ENCODE measurements at places on chromosomes 13 and 19.

GRCh38 chr13:41491436-41491835, 34.1 kb downstream of the RGCC start:
- DNase-seq = no peak

DNA sequence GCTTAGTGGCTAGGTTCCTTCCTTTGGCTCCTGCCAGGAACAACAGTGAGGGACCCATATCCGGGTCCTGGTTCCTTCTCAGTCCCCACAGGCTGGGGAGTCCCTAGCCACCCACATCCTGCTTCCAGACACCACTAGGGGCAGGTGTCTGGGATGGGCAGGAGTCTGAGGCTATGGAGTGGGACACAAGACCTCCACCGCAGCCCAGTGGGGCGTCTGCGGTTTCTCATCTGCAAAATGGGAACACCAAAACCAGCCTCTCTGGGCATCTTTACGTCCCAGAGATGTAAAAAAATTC, 879 bp upstream of the FCGBP start:
- no peak for DNase-seq

DNA sequence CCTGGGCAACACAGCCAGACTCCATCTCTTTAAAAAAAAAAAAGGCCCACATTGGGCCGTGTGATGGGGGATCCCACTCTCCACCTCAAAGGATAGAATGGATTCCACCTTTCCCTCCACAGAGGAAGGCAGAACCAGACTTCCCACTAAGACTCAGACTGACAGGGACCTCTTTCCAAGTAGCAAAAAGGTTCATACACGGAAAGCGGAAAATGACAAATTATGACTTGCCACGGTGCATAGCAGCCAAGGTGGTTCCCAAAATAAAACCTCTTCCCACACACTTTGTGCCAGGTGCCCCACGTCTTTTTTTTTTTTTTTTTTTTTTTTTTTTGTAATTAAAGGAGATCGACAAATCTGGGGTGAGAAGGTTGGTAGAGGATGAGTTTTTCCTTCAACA, 14.4 kb upstream of the TTYH1 start:
- DNase-seq = no peak

GRCh38 chr19:54281007-54281728, at the start of gene LILRB2:
LILRB2 (minus strand) TSS chr19:54281110; CDS start chr19:54280496, 614 bp downstream.
- DNase-seq = no peak

- no peak for DNase-seq
Observed at GRCh38 chr19:46384396-46384795, 29.0 kb downstream of the CCDC8 start.

GRCh38 chr19:52010674-52011073, 2.7 kb upstream of the ZNF615 start:
- no peak for DNase-seq

GRCh38 chr13:93477238-93477637, 250.6 kb downstream of the GPC6 start:
- DNase-seq = no peak

DNA sequence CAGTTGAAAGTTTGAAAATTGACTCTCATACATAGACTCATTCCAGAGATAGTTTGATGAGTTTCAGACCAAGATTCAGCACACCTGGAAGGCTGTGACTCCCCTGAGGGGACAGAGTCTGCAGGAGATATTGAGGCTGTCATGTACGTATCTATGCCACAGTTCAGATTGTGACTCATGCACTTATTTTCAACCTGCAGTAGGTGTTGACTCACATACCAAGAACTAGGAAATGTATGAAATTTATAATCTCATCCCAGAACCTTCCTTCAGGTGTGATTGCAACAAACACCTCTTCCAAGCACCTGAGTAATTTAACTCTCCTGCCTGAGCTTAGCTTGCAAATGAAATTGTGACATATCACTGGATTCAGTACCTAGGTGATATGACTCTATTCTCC, 64.4 kb upstream of the ZNF43 start:
- DNase-seq = no peak

DNA sequence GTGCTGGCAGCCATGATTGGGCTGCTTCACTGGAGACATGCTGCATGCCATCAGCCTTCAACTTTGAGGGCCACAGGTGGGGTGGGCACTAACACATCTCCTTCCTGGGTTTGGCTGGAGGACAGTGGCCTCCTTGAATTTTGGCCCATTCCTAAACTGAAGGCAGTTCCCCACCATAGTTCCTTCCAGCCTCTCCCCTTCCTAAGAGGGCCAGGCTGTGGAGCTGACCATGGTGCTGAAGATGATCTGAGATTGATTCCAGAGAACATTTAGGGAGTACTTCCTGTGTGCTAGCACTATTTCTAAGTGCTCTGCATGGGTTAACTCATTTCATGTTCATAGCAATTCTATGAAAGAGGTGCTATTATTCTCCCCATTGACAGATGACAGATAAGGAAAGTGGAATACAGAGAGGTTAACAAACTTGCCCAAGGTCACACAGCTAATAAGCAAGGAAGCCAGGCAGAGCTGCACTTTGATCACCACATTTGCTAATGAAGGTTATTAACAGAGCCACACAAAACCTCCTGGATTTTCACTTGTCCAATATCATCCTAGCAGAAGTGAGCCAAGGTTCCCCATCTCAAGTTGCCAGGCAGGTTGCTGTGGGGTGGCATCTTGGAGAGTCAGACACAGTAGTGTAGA, 175.3 kb downstream of the ZIC5 start:
- no peak for DNase-seq

Measured in NCI-H510A treated with DMSO at 0.1 percent for 48 hours (cell line).